ENCODE measurements at places on chromosomes 7 and 10.

DNA sequence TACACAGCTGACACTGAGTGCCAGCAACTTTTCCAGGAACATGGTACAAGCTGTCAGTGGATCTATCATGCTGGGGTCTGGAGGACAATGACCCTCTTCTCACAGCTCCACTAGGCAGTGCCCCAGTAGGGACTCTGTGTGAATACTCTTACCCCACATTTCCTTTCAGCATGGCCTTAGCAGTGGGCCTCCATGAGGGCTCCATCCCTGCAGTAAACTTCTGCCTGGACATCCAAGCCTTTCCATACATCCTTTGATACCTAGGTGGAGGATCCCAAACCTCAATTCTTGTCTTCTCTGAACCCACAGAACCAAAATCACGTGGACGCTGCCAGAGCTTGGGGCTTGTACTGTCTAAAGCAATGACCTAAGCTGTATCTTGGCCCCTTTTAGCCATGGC is 116.8 kb downstream of the IQUB start:
- no peak for DNase-seq

- DNase-seq = no peak
Measured at GRCh38 chr7:20214921-20215669, 2.1 kb downstream of the MACC1 start.

DNA sequence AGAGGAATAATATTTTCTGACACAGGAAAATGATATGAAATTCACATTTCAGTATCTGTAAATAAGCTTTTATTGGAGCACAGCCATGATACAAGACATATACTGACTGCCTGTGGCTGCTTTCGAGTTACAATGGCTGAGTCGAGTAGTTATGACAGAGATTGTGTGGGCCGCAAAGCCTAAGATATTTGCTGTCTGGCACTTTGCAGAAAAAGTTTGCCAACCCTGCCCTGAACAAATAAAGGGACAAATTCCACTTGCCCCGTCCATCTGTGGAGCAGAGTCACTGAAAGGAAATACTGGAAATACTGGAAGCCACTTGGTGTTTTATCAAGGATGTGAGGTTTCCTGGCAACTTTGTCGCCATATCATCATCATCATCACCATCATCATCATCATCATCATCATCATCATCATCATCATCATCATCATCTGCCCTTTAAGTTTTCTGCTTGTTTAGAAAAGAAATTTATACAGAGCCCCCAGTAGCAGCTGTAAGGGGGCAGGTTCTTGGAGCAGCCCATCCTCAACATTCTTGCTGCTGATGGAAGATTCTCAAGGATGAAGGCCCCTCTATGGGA is 85.8 kb downstream of the TCF7L2 start:
- no peak for DNase-seq

- DNase-seq = peak; percentile 45
Measured at GRCh38 chr10:61286686-61287085, 166.5 kb downstream of the TMEM26 start.

GRCh38 chr7:86953653-86954336 is 105.7 kb downstream of the ELAPOR2 start:
- DNase-seq = no peak

- DNase-seq = no peak
Measured at GRCh38 chr10:23373156-23373555, 28.6 kb upstream of the C10orf67 start.

DNA sequence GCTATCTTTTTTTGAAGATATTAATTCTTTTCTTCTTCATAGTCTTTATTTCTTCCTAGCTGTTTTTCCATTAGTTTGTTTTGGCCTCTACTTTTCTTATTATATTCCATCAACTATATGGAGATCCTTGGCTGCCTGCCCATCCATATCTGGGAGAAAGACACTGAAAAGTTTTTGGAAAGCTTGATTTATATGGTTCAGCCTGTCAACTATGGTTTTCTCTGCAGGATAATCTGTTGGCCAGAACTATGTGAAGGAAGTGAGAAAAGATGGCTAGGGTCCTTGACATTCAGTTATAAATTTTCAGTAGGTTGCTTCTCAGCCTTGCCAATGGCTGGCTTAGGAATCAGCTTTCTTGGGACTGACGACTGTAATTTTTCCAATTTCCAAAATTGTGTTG is 10.0 kb upstream of the CDK14 start:
- no peak for DNase-seq
